ENCODE measurements at places on chromosomes 3 and 15.

DNA sequence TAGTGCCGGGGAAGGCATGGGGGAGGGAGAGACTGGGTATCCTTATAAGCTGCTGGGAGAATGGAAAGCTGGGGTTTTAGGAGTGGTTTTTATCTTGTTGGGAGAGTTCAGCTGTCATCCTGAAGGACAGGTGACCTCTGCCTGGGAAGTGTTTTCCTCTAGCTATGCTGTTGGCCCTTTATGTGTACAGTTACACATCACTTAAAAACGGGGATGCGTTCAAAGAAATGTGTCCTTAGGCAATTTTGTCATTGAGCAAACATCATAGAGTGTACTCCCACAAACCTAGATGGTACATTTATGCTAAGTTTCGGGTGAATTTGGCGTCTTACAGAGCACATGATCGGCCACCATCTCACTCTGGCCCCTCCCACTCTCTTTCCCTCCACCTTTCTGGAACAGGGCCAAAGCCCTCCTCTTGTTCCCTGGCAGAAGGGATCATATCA lies 164.3 kb upstream of the NUDT16 start:
- no peak for DNase-seq

DNA sequence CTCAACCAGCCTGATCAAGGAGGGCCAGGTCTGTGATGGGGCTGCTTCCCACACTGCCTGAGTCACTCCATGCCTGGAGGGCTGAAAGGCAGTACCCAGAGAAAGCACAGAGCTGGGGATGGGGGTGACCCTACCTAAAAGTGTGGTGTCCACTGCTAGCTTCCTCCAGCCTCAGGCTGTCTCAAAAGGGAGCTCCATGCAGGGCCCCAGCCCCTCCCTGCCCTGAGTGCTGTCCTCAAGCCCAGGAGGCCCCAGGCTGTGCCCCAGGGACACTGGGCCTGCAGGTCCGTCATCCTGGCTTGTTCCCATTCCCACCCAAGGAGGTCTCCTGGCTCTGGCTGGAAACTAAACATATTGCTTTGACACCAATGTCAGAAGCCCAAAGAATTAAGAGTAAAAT lies 56.8 kb downstream of the ZNF445 start:
- DNase-seq: no peak

- DNase-seq: no peak
Observed at GRCh38 chr3:114445233-114445632, 151.4 kb downstream of the TIGIT start.

DNA sequence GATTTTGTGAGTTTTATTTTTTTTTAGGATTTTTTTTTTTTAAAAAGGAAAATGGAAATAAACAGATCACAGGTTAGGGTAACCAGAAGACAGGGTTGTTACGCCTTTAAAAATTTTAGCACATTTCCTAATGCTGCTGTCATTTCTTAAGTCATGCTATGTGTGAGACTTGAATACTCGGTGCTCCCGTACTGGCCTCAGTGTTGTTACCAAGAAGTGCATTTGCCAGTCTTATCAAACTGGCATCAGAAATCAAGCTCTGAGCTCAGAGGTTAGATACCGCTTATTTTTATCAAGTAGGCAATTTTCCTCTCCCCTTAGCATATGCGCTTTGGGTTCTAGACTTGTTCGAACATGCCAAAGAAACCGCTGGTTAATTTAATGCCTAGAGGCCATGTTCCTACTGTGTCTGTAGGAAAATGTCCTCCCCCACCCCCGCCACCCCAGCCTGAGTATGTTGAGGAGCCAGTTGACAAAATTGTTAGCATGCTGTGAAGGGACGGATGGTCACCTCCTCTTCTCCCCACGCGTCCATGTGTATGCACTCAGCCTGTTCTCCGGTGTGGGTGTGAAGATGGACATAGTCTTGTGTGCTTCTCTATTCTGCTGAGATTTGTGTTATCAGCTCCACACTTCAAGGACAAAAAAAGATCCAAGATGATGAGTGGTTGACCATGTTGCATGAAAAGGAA lies 88.9 kb downstream of the ITPR1 start:
- DNase-seq: no peak

GRCh38 chr3:20700714-20701113 lies 514.7 kb upstream of the SGO1 start:
- DNase-seq: no peak

DNA sequence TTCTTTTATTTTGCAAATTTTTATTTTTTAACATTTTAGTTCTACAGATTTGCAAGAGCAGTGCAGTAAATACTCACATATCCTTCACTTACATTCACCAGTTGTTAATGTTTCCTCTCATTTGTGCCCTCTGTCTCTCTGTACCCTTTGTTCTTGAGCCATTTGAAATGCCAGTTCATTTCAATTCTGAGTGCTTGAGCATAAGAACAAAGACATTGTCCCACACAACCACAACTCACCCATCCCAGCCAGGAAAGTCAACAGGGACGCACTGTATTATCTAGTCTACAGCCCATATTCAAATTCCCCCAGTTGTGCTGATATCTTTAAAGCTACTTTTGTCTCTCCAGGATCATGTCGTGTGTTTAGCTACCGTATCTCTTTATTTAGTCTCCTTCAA lies 141.4 kb upstream of the SLC6A11 start:
- DNase-seq: no peak

GRCh38 chr3:19221081-19221480 lies 72.8 kb downstream of the KCNH8 start:
- no peak for DNase-seq

GRCh38 chr3:194485881-194486539 lies 792 bp downstream of the ATP13A3 start:
- no peak for DNase-seq

DNA sequence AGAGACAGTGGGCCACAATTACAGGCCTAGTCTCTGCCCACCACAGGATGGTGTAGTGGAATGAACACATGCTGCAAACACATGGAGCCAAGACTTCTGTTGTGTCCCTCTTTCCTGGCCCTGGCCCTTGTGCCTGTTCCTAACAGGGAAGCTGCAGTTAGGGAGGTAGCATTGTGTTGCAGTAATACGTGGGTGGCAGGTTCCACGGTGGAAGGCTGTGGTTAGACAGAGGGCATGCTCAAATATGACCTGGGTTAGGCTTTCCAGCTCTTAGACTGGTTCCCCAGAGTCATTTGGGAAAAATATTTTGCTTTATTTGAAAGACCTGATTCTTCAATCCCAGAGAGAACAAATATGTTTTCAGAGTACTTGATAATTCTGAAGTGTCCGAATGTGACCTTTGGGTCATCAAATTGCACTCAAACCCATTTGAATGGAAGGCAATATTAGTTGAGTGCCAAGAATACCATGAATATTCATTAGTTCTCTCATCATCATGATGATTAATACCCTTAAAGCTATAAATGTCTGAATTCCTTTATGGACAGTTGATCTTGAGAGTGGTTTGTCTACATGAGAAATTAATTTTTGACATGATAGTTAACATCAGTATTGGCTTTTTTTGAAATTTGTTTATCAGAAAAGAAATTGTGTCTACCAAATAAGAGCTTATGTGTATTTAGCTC lies 28.5 kb downstream of the PLAAT1 start:
- no peak for DNase-seq

Data from AG04449 (cell line).